H9 (cell line): ENCODE measurements at places on chromosomes 1 and 21.

DNA sequence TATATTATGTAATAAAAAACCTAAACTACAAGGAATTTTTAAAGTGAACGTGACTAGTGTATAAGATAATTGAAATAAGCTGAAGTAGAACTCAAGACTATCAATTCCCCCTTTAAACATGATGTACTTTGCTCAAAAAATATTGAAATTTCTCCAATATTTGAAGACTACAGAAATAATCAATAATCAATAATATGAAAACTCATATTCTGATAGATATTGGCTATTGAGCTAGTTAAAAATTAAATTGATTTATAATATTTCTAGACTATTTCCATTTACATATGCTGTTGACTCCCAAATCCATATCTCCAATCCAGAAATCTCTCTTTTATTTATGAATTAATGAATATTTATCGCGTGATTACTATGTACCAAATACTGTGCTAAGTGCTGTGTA lies 133.2 kb downstream of the USH2A start:
- no peak for DNase-seq

DNA sequence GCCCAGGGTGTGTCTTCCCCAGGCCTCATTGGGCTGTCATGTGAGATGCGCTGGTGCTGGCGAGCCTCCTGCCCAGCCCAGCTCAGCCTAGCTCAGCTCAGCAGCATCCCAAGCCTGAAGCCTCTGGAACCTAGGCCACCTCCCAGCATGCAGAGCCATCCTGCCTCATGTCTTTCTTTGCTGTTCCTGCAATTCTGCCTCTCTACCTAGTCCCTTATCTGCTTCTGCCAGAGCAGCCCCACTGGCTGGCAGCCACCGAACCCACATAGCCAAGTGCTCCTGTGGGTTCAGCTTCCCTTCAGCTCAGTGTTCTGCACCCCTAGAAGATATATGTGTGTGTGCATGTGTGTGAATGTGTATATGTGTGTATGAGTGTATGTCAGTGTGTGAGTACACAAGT lies 291.5 kb upstream of the VAMP3 start:
- DNase-seq, result no peak

GRCh38 chr1:1136547-1137230 lies 20.8 kb upstream of the C1orf159 start:
- no peak for DNase-seq

DNA sequence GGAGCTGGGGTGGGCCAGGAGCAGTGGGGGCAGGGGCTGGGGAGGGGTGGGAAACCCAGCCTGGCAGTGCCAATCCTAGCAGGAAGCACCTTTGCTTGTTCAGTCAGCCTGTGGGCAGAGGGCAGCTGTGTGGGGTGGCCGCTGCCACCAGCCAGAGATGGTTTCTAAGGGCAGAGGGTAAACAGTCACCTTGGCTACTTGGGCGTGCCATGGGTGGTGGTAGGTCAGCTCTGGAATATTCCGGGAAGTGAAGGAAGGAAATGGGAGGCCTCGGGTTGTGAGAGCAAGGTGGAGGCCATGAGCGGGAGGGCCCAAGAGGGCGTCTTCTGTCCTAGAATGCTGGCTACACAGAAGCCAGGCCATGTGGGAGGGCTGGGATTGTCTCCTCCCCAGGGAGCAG lies 20.7 kb upstream of the WNT4 start:
- no peak for DNase-seq

- DNase-seq, result no peak
Measured at GRCh38 chr1:46772571-46772970, 26.3 kb upstream of the CYP4B1 start.

- no peak for DNase-seq
Measured at GRCh38 chr1:198939286-198939685, 300.4 kb downstream of the PTPRC start.

DNA sequence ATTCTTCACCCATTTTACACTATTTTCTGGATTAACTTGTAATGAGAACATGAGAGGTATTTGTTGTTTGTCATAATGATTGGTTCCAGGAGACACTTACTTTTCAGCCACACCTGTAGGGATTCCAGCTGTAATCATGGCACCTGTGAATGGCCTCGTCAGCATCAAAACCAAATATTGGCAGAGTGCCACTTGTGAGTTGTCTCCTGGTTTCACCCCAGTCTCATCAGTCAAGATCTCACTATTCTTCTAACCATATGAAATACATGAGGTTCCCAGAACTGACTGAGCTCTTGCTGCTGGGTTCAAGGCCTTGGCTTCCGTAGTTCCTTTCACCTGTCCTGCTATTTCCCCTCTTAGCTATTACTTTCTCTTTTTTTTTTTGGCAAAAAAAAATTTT lies 246.6 kb upstream of the ADGRL2 start:
- no peak for DNase-seq

DNA sequence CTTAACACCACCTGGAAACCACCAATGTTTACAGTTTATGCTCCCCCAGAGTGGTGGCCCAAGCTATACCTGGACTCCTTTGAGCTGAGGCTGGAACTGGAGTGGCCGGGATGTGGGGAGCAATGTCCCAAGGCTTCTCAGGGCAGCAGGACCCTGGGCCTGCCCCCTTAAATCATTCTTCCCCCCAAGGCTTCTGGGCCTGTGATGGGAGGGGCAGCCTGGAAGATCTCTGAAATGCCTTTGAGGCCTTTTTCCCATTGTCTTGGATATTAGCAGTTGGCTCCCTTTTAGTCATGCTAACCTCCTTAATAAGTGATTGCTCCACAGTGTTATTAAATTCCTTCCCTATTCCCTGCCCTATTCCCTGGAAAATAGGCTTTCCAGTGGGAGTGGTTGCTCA lies 185.8 kb downstream of the HS2ST1 start:
- DNase-seq, result peak; percentile 38

DNA sequence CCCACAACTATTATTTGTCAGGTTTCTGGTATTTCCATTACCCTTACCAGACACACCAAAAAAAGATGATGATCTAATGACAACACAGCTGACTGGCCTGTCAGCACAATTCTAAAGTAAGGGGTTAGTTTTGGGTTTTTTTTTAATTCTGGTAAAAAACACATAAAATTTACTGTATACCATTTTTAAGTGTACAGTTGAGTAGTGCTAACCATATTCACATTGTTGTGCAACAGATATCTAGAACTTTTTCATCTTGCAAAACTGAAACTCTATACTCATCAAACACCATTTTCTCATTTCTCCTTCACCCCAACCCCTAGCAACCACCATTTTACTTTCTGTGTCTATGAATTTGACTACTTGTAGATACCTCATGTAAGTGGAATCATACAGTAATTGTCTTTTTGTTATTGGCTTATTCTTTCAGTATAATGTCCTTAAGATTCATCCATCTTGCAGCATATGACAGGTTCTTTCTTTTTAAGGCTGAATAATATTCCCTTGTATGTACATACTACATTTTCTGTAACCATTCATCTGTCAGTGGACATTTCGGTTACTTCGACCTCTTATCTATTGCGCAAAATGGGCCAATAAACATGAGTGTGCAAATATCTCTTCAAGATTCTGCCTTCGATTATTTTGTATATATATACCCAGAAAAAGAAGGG lies 29.8 kb downstream of the ARNT start:
- DNase-seq, result no peak

DNA sequence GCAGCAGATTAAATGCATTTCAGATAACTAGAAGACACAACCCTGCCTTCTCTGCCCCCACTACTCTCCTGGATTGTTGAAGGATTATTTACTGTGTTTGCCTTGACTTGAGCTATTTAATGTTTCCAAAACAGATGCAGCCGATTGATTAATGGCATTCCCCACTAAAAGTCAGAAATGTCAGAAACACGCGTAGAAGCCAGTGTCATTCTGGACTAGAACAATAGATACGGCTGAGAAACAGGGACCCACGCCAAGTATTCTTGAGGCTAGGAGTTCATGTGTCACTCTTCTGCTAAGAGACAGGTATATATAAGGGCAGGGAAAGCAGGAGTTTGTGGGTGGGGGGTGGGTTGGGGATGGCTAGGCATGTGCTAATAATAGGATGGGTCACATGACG lies 366.7 kb upstream of the PROX1 start:
- DNase-seq, result no peak

DNA sequence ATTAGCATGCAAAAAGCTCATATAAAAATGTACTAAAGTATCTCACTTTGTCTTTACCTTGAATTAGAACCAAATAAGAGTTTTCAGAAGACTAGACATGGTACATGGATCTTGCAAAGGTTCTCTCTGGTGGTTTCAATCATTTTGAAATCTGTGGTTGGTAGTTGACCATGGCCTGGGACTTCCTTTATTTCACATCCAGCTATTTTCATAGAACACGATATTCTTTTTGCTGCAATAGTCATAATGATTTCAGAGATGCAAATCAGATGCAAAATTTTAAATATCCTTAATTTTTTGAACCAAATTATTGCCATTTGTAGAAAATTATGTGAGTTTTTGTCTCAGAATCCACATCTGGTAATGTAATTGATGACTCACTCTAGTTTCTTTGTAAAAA lies 375.1 kb upstream of the ZP4 start:
- DNase-seq, result no peak

DNA sequence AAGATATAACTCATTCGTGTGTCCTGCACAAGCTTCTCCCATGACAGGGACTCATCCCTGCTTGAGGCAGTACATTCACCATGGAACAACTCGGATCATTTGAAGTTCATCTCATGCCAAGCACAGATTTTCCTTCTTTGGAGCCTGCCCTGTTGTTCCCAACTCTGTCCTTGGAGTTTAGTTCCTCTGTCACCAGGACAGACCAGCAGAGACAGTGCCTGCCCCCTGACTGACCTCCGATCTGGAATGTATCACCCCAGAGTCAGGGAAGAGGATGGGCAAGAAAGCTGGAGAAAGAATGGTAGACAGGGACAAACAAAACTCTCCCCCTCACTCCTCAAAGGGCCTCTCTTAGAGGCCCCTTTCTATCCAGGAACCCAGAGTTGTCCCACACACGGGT lies 5.0 kb downstream of the SHISAL2A start:
- no peak for DNase-seq

DNA sequence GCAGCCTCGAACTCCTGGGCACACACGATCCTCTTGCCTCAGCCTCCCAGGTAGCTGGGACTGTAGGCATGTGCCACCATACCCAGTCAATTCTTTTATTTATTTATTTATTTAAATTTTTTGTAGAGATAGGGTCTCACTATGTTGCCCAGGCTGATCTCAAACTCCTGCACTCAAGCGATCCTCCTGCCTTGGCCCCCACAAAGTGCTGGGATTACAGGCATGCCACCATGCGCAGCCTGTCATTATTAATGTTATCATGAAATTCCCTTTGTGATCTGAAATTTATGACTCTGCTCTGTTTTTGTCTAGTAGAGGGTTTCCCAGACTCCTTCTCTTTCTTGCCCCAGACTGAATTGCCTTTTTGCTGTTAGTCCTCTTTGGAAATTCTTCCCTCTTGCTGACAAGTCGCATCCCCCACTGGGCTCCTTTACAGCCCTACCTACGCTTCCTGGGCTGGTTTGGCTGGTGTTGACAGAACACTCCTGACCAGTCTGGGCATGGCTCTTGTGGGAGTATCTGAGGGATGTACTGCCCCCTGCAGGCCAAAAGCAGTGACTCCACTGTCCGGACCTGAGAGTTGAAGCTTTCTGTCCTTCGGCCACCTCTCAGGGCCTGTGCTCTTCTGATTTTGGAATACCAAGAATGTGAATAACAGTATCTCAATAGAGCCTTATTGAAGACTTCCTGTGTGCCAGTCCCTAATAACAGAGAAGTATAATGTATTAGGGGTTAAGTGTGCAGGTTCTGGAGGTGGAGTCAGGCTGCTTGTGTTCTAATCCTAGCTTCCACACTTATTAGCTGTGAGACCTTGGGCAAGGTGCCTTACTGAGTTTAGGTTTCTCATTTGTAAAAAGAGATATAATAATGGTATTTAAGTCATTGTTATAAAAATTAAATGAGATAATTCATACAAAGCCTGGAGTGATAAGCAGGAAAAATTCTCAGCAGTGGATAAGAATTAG lies 28.2 kb downstream of the TCEANC2 start:
- DNase-seq, result peak; percentile 94

DNA sequence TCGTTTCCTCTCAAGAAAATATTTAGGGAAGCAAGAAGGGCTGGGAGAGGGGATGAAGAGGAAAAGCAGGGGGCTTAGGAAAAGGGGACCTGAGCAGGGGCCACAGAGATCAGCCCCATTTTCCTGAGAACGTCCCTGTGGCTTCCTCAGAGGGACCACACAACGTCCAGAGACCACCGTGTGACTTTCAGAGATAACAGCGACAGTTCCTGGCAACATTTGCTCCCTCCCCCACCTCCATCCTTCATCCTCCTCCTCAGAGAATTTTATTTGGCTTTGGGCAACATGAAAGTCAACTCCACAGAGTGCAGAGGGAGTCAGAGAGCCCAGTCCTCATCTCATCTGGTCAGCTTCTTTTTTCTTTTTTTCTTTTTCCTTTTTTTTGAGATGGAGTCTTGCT lies 50.9 kb downstream of the RUNX1 start:
- DNase-seq, result no peak

- DNase-seq, result no peak
Measured at GRCh38 chr1:149977345-149977744, 33.2 kb downstream of the OTUD7B start.

DNA sequence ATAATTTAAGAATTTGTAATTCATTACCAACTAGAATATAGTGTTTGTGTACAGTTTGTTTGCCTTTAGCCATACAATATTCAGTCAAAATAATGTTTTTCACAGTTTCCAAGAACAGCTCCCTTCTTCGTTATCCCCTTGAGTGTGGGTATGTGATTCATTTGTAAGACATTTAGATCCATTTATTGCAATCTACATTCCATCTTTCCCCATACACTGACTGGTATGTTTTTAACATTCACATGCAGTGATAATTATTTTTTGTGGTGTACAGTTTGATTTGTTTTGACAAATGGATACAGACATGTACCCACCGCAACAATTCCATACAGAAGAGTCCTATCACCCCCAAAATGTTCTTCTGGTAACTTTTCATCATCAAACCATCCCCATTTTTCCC lies 589.1 kb upstream of the ADAMTS5 start:
- no peak for DNase-seq

GRCh38 chr1:85134583-85135391 lies 66.0 kb downstream of the SYDE2 start:
- DNase-seq, result no peak

DNA sequence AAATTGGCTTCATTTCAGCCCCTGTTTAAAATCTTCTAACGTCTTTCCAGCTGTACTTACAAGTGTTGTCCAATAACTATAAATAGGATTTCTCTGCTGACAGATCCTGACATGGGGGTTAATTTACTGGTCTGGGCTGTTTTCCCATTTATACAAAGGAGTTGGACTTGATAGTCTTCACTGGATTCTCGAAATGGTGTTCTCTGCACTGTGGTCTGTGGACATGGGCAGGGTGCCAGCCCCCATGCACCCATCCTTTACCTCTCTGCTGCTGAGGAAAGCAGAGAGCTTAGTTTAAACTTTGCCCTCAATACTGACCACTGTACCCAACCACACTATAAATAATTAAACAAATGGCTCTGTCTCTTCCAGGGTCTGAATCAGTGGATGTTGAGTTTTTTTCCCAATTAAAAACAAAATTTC lies 5.2 kb downstream of the DIO1 start:
- DNase-seq, result no peak
